A673 (cell line): ENCODE measurements at places on chromosomes 7 and 10. TPM values are rescaled to one million over a fixed set of nuclear protein-coding genes. Genes with fewer than 3 reads are reported as not detected.

Gene C7orf57
- not detected in 2 replicates for total RNA-seq

Gene GIMAP8
- 0.07 TPM in 1 of 2 replicates, not detected in the other for total RNA-seq

Gene CFAP43
- 0.13 and 0.35 TPM in 2 replicates for total RNA-seq

Gene WDR37
- 12.6 and 15.5 TPM in 2 replicates for total RNA-seq

Gene MOGAT3
- total RNA-seq = not detected in 2 replicates

Gene COL13A1
- total RNA-seq = 2.0 and 3.0 TPM in 2 replicates
